ENCODE measurements at places on chromosomes 3 and 15.

- DNase-seq, result no peak
Measured at GRCh38 chr3:188294113-188294512, 140.2 kb downstream of the LPP start.

GRCh38 chr3:4038351-4038750 is 239.1 kb downstream of the LRRN1 start:
- DNase-seq, result no peak

GRCh38 chr3:69082805-69083204 is 1.9 kb upstream of the ARL6IP5 start:
- peak; percentile 48 for DNase-seq

DNA sequence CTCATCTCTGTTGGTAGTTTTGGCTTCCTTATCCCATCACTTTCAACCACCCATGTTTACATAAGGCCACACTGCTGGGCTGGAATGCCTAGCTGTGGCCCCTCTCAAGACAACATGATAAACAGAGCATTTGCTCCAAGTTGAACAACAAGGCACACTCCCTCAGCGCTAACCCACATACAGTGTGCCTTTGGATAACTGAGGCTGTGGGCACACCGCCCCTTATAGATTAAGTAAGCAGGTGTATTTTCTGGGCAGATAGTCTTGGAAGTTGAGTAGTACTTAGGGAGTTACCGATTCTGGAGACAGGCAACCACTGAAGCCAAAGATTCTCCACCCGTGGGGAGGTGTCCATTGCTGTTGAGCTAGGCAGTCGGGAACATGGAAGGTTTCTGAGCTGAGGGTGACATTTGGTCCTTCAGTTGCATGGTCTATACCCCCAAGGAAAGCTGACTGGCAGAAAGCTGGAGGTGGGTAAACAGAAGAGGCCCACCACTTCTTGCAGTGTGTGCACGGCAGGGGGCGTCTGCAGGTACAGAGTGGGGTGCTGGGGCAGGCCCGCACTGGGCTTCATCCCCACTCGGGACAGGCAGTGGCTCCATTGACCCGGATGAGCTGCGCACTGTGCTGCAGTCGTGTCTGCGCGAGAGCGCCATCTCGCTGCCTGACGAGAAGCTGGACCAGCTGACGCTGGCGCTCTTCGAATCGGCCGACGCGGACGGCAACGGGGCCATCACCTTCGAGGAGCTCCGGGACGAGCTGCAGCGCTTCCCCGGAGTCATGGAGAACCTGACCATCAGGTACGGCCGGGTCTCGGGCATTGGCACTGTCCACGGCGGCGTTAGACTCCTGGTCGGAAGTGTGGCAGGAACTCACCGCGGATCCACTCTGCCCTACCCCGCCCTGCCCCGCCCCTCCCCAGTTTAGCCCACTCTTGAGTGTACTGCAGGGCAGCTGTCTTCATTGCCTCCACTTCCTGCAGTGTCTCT is 16.8 kb downstream of the NOX5 start:
- DNase-seq, result no peak
